ENCODE measurements at places on chromosomes 12 and 14.

DNA sequence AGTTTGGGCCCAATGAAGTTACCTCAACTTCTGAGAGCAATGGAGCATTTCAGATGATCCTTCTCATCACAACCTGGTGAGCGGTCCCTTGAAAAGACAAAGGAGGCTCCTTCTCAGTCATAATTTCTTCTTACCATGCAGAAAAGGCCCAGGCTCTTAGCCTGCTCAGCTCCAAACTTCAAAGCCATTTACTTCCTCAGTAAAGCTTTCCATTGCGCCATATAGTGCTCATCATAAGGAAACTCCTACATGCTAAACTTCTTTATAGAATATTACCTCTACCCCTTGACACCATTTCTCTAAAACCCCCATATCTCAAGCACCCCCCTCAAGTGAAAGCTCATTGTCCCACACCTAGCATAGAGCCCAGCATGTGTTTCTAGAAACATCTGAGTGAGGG is 127.1 kb downstream of the GTF2A1 start:
- no peak for DNase-seq

DNA sequence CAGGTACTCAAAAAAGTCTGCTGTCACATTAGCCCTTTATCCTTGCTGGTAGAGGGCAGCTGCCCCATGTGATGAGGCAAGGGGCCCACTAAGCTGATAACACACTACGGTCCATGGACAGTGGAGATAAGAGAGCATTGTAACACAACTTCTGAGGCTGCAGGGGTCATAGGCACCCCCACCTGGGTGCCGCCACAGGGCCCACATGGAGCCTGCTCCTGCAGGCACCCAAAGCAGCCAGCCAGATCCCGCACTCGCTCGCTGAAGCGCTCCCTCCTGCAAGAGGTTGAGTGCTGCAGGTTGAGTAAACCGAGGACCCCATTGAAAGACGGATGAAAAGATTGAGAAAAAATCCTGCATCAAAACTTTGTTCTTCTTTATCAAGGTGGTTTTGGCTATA is 566.3 kb upstream of the NOVA1 start:
- DNase-seq: no peak

- no peak for DNase-seq
These were observed 14.6 kb upstream of the PITPNM2 start for GRCh38 chr12:123165537-123165936.

GRCh38 chr14:66735853-66736252 is 227.9 kb downstream of the GPHN start:
- DNase-seq: no peak

- no peak for DNase-seq
These were observed 22.0 kb downstream of the GPR65 start for GRCh38 chr14:88026890-88027289.

- no peak for DNase-seq
These were observed 58.9 kb upstream of the HMGA2 start for GRCh38 chr12:65765436-65765813.

- no peak for DNase-seq
These were observed 30.3 kb downstream of the PITPNM2 start for GRCh38 chr12:123120452-123121166.

GRCh38 chr12:75239987-75240386 is 30.3 kb upstream of the KCNC2 start:
- DNase-seq: no peak

DNA sequence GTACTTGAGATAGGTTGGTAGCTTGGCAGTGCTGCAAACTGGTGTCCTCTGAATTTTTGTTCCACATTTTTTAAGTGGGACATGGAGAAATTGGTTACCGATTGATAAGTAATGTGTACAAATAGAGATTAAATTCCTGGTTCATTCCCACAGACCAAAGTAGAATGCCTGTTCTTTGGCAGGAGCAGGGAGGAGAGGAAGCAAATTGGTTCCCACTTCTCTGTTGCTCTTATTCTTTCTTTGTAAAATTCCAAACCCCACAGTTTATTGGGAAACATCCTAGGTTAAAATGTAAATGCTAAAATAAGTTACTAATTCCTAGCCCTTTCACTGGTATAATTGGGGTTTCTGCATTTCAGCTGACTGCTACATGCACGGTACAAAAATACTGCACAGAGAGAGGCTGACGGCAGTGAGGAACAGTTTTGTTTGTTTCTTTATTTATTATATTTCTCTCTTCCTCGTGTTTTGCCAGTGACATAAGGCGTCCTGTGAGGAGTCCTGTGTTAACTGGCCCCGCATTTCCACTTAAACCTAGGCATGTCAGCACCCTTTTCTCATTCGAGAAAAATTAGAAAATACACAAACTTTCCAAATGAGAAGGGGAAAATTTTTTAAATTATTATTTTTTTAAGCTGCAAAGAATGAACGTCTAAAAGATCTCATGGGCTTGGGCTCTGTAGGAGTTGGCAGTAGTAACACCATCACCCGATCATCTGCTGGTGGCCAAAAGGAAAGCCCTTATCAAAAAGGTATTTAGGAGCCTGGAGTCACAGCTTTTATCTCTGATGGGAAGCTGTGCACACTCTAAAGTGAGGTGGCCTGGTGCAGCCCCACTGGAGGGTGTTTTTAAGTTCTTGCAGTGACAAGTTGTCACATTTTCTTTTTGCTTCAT is 25.4 kb upstream of the BCL7A start:
- DNase-seq: no peak

GRCh38 chr12:106764738-106765137 is 9.7 kb upstream of the RIC8B start:
- no peak for DNase-seq

- DNase-seq: no peak
These were observed 17.4 kb downstream of the SIX1 start for GRCh38 chr14:60631842-60632241.

- no peak for DNase-seq
These were observed 11.5 kb upstream of the KRT78 start for GRCh38 chr12:52860102-52860823.

GRCh38 chr14:64178814-64179213 is 115.4 kb downstream of the ESR2 start:
- DNase-seq: no peak

- DNase-seq: no peak
These were observed 21.9 kb upstream of the IFT81 start for GRCh38 chr12:110102255-110102654.

DNA sequence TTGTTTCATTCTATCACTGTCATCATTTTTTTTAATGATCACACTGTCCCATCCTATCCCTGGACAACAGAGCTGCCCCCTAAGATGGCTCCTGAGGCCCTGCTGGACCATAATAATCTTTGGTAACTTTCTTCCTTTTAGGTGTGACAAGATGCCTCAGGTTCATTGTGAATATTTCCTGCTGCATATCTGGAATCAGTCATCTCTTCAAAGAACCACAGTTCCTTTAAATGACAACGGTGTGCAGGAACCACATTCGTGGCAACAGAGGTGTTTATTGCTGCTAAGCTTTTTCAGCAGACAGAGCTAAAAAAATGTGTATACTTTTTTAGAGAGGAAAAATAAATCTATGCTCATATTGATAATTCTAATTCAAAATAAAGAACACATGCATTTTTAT is 312.9 kb downstream of the MED13L start:
- no peak for DNase-seq

Measured in CD8-positive, alpha-beta T cell (primary cell).